ENCODE measurements at places on chromosomes 3 and 15.

DNA sequence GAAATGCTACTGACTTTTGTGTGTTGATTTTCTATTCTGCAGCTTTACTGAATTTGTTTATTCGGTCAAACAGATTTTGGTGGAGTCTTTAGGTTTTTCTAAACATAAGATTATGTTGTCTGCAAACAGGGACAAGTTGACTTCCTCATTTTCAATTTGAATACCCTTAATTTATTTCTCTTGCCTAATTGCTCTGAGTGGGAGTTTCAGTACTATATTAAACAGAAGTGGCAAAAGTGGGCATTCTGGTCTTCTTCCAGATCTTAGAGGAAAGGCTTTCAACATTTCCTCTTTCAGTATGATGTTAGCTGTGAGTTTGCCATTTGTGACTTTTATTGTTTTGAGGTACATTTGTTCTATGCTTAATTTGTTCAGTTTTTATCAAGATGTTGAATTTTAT, 268.5 kb downstream of the WNT5A start:
- no peak for DNase-seq

DNA sequence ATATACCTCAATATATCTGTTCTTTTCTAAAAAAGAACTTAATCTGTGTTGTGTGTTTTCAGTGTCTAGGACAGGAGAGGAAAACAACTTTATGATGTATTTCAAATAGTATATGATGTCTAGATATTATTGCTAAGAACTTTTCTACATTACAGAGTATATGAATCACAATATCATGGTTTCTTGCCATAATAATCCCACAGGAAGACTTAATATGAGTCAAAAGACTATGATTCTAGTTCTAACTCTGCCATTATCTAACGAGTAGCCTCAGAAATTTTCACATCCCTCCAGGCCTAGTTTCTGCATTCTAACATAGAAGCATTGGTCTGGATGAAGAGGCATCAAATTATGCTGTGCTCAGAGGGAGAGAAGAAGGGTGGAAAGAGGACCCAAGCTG, 107.7 kb upstream of the SPRED1 start:
- DNase-seq: no peak

GRCh38 chr15:64156652-64157331, 5.3 kb downstream of the SNX22 start:
- no peak for DNase-seq

GRCh38 chr3:33791477-33792166, 6.8 kb upstream of the PDCD6IP start:
- no peak for DNase-seq

GRCh38 chr3:104990758-104991157, 376.0 kb upstream of the ALCAM start:
- DNase-seq: no peak

DNA sequence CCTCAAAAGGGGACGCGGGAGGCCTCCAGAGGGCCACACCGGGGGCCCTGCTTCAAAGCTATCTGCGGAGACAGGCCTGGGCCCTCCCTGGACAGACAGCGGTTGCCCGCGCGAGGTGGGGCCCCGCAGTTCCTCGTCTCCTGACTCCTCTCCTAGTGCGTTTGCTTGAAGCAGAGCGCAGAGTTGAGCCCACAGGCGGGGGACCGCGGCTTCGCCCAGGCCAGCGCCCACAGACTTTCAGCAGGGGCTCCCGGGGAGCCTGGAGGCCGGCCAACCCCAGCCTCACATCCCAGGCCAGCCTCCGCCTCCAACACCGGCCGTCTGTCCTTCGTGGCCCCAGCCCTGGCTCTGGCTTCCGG, 540 bp upstream of the ADAMTS7 start:
- DNase-seq: no peak

- no peak for DNase-seq
These were observed 7.4 kb downstream of the TRANK1 start for GRCh38 chr3:36937492-36937891.

DNA sequence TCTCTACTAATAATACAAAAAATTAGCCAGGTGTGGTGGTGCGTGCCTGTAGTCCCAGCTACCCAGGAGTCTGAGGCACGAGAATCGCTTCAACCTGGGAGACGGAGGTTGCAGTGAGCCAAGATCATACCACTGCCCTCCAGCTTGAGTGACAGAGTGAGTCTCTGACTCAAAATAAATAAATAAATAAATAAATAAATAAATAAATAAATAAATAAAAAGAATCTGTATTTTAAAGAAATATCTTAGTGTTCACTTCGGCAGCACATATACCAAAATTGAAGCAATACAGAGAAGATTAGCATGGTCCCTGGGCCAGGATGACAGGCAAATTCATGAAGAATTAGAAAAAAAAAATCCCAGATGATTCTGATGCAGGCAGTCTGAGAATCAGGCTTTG, 51.9 kb downstream of the ROBO2 start:
- DNase-seq: no peak

DNA sequence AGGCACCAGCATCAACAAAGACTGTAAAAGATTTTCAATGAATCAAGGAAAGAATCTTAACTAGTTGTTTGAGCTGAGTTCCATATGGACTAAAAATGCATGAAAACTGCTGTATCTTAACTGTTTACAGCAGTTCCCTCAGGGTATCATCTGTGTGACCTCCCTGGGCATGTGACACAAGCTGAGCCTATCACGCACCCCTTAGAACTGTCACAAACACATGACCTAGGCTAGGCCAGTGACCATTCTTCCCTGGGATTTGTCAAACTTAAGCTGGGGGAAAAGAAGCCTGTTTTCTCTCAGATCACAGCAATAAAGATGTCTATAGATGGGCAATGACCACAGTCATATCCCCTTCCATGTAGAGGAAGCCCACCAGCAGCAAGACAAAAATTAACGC, 35.7 kb downstream of the IGF2BP2 start:
- no peak for DNase-seq

GRCh38 chr3:114595522-114596028, 301.7 kb downstream of the TIGIT start:
- DNase-seq: no peak

- no peak for DNase-seq
These were observed 1.1 kb downstream of the CNBP start for GRCh38 chr3:129182390-129183185.

- no peak for DNase-seq
These were observed 108.1 kb downstream of the ROBO2 start for GRCh38 chr3:77147836-77148578.

- DNase-seq: peak; percentile 4
These were observed 512 bp downstream of the LARP6 start for GRCh38 chr15:70853318-70853972.

DNA sequence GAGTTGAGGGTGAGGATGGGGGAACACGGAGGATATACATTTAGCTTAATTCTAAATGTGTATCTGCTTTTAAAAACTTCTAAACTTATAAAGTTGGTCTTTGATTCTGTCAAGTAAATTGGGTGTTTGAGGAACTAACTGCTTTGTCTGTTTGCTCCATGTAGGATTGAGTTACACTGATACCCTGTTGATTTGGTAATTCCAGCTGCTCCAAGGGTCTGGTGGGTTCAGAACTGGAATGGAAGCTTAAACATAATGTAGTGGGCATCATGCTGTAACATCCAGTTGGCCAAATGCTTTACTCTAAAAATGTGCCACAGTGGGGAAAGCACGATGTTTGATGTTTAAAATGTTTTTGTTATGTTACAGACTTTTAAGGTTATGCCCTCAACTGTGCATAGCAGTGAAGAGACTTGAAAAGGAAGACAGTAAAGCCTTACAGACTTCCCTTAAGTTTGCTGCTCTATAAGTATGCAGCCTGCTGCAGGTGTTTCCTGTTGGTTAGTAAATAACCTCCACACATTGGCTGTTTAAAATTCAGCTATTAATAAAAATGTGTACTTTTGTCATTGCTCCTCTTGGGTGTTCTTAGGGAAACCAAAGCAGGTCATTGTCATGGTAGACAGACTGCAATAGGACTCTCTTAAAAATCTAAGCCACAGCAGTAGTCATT, 5.9 kb upstream of the EDEM1 start:
- DNase-seq: no peak

DNA sequence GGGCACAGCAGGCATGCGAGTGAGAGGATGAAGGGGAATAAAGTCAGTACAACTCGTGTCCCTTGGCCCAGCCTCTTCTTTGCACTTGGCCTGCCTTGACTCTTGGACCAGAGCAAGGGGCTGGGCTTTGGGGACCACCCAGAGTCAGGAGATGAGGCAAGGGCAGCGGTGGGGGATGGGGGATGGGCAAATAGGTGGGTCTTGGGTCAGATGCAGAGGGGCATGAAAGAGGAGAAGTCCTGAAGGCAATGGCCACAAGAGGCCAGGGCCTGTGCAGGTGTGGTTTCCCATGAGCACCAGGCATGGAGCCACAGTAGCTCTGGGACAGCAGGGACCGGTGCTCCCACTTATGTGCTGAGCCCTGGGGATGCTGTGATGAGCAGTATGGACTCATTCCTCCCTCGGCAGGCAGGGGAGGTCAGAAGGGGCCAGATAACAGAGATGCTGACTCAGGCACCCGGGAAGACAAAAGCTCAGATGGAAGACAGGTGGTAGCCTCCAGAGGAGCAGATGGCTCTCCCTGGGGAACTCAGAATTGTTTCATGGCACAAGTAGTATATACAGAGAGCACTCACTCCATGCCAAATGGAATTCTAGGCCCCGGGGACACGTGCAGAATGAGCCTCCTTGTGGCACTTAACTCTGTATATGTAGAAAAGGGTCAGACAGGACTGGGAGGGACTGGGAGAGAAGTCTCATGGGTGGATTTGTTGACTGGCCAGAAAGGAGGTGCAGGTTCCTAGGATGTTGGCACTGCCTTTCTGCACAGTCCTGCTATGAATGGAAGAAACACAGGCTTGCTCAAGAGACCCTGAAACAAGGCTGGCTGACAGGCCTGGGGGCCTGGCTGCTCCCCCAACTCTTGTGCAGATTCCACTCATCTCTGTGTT, 14.3 kb downstream of the ZBTB47 start:
- DNase-seq: no peak

DNA sequence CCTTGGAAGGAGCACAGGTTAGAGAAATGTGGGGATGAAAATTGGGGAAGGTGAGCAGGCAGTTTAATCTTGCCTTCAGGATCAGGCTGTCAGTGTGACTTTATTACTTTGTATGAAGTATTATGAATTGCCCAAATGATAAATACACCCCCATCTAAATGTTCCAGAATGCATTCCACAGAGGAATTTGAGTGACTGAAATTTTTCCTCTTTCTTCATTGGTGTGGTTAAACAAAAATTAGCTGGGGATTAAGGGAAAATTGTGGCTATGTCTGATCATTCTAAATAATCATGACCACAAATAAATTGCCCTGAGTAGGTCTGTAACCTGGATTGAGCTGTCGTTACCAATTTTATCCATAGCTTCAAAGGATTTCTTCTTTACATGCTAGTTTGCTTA, 33.5 kb downstream of the FAM98B start:
- no peak for DNase-seq

GRCh38 chr3:177618873-177619733, 421.8 kb upstream of the TBL1XR1 start:
- DNase-seq: no peak

GRCh38 chr15:43211224-43211735, 9.5 kb downstream of the EPB42 start:
- no peak for DNase-seq

DNA sequence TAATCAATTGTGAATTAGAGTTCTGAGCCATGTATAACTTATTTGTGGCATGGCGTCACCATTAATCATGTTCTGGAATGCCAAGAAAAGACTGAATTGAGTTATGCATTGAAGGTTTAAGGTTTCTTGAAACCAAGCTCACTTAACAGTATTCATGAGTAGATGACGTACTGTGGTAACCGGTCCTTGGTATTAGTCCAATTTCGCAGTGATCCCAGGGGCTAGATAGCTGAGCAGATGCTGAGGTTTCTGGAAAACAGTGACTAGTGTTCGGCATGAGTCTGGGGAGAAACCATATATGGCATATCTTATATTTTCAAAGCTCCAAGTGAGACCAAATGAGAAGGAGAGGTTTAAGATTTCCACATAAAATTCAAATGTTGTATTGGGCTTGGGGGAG, 218.3 kb upstream of the LYSMD4 start:
- no peak for DNase-seq

- DNase-seq: no peak
These were observed 47.3 kb downstream of the TMCO5A start for GRCh38 chr15:37981775-37982174.

GRCh38 chr15:72285927-72286516, 13.7 kb upstream of the PARP6 start:
- DNase-seq: peak; percentile 39

- DNase-seq: no peak
These were observed 112.7 kb upstream of the SELENOK start for GRCh38 chr3:54004335-54004734.

GRCh38 chr3:106473576-106474475, 605.0 kb upstream of the CBLB start:
- peak; percentile 33 for DNase-seq

GRCh38 chr3:62611541-62612240, 238.3 kb upstream of the FEZF2 start:
- DNase-seq: no peak

DNA sequence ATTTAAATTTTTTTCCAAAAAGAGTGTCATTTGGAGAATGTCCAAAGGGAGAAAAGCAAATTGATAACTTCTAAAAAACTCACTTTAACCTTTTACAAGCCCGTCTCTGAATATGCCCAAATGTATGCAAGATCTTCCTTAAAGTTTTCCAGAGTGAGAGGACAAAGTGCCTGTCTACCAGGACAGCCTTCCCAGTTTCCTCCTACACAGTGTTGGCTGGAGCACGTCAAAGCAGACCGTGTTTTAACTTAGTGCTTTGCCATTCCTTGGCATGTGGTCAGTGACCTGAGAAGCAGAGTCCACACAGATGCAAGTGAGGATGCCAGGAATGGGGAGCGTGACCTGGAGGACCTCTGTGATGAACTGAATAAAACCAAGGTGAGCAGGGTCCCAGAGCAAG, 245.7 kb downstream of the FAM43A start:
- DNase-seq: no peak

DNA sequence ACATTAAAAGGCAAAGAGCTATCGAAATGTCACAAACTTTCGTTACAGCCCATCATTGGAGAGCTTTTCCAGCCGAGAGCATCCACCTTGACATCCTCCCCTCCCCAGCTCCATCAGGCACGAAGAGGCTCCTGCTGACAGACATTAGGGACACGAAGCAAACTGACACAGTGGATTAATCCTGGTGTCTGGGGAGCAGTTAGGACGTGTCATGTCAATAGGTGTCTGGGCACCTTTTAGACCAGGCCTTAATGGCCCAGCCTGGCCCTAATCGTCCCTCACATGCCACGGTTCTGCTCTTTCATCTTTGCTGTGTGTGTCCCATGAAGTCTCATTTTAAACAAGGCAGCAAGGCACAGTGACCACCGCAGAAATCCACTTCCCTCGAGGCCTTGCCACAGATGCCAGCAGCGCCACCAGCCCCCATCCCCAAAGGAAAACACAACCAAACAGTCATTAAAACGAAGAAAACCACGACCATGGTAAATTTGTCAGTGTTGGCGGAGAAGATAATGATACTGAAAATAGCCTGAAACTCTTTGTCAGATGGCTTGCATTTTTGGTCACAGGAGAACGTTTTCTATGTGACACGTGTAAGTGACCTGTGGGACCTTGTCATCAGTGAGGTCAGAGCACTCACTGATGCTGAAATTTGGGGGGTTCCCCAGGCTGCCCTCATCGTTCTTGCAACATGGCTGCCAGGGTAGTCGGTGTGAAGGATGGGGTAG, 16.3 kb upstream of the PCSK6 start:
- DNase-seq: no peak

GRCh38 chr15:75542386-75542797, 36.7 kb downstream of the PTPN9 start:
- no peak for DNase-seq

Data from stimulated activated CD4-positive, alpha-beta T cell treated with anti-CD3 and anti-CD28 coated beads, Interleukin-4, amount 100 ng/mL, for 48 hours (primary cell).